ENCODE measurements at places on chromosomes 7 and 10.
A peak's percentile ranks its signal among the peaks of the same experiment; 100 is the strongest.

- DNase-seq = no peak
These were observed 282.9 kb downstream of the ADARB2 start for GRCh38 chr10:1454428-1454827.

DNA sequence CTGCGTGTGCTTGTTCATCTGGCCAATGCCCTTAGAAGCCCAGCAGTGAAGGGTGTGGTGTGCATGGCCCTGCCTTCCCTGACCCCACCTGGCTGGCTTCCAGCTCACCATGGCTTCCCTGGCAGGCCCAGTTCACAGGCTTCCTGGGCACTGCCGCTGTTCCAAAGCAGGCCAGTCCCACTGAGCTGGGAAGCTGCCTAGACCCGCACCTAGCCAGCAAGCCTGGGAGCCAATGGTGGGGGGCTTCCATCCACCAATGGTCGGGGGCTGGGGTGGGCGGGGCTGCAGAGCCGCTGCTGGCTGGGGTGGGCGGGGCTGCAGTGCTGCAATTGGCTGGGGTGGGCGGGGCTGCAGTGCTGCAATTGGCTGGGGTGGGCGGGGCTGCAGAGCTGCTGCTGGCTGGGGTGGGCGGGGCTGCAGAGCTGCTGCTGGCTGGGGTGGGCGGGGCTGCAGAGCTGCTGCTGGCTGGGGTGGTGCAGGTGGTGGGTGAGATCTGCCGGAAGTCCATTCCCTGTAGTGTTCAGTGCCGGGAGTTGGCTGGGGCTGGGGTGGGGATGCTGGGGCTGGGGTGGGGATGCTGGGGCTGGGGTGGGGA is 12.4 kb downstream of the CALY start:
- DNase-seq = no peak

DNA sequence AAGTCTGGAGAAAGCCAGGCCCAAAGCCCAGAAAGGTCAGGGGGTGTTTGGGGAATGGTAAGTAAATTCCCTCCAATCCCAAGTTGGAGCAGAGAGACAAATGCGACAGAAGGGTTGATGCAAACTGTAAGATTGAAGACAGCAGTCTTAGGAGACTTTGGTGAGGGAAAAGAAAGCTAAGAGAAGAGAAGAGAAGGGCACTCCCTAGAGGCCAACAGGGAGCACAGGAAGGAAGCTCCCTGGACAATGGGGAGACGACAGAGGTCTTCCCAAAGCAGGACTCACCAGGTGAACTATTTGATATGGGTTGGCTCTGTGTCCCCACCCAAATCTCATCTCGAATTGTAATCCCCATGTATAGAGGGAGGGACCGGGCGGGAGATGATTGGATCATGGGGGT is 151.5 kb downstream of the KIF20B start:
- no peak for DNase-seq

DNA sequence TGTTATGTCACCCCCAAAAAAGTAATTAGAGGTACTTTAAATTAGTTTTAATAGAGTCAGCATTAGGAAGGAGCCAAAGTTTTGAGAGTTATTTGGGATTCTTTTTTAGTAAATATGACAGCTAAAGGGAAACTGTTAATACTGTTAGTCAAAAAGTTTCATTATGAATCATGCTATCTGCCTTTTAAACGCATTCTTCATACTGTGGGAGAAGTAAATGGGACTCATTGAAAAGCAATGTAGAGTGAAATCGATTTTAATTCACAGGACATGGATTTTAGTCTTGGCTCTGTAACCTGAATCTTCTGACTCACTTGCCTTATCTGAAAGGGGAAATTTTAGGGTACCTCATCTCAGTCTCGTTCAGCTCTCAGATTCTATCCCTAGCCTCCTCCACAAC is 105.1 kb downstream of the AASS start:
- DNase-seq = peak; percentile 2

DNA sequence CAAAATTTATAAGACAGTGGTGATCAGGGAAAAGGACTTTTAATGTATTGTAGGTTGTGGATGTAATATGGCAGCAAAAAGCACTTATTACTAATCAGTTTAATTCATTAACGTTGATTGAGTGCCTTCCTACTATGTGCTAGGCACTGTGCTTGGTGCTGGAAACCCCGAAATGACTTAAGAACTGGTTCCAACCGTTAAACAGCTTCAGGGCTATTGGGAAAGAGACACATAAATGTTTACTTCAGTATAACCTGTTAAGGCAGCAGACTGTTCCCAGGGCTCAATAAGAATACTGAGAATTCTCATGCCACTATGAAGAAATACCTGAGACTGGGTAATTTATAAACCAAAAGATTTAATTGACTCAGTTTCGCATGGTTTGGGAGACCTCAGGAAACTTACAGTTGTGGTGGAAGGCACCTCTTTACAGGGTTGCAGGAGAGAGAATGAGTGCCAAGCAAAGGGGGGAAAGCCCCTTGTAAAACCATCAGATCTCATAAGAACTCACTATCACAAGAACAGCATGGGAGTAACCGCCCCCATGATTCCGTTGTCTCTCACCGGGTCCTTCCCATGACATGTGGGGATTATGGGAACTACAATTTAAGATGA is 1.1 kb upstream of the SLC25A13 start:
- no peak for DNase-seq

GRCh38 chr7:70492625-70493024 is 639.3 kb upstream of the GALNT17 start:
- no peak for DNase-seq

DNA sequence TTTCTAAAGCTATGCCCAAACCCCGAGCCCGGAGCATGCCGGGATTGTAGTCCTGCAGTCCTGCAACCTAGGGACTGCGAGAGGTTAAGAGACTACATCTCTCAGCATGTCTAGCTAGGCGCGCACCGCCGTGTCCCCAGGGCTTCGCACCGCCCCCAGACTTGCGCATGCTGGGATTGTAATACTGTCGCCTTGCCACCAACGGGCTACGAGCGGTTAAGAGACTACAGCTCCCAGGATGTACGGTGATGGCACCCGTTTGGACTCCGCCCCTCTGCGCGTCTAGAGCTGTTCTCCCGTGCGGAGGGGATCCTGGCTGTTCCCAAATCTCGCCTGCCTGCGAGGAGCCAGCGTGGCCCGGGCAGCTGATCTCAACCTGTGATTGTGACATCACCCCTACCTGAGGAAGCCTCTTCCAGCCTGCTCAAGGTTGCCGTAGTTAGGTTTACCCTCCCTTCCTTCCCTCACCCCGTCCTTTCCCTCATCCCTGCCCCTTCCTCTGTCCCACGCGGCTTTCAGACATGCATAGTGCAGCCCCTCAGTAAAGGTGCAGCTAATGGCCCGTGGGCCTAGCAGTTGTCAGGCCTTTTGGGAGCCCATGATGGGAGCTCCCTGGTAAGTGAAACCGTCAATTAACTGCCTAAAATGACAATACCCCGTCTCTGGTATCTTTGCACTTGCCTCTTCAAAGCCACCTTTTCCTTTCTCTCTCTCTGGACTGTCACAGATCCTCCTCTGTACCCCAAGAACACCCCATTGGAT is 6.3 kb upstream of the ZNF736 start:
- no peak for DNase-seq

DNA sequence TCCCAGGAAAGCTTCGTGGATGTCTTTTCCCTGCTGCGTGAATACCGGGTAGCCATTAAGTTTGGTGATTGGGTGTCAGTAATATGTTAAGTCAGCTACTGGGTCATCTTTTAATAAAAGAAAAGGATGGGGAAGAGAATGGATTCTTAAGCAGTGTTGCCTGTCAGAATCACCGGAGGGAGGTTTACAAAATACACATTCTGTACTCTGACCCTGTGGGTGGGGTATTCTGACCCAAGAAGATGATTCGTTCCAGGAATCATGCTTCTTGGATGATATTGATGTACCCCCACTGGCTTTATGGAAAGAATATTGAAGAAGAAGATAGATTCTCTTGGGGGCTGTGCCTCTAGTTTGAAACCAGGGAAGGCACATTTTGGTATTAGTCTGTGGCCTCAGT is 18.3 kb downstream of the SGPL1 start:
- no peak for DNase-seq
